CD8-positive, alpha-beta memory T cell (primary cell): ENCODE measurements at places on chromosomes 7 and 10. TPM values are rescaled to one million over a fixed set of nuclear protein-coding genes. Genes with fewer than 3 reads are reported as not detected.

Gene SKIDA1
- total RNA-seq: 0.35 TPM

Gene HYAL4
- not detected for total RNA-seq

- H3K27me3 ChIP-seq: no peaks in the 10 kb centered on the region
- H3K4me3 ChIP-seq: no peak overlapping the region
- H3K4me1 ChIP-seq: no peaks in the 10 kb centered on the region
- DNase-seq: no peak
- no peak overlapping the region for H3K27ac ChIP-seq
- H3K36me3 ChIP-seq: no peaks in the 10 kb centered on the region
Measured at GRCh38 chr10:23917251-23917840, 291.6 kb upstream of the KIAA1217 start.

- no peaks in the 10 kb centered on the region for H3K36me3 ChIP-seq
- no peaks in the 10 kb centered on the region for H3K27me3 ChIP-seq
- H3K4me3 ChIP-seq: no peak overlapping the region
- H3K4me1 ChIP-seq: no peaks in the 10 kb centered on the region
Measured at GRCh38 chr7:137572056-137572784, 228.7 kb upstream of the PTN start.

- peaks cover 14% of the 10 kb centered on the region for H3K4me1 ChIP-seq
- H3K36me3 ChIP-seq: no peaks in the 10 kb centered on the region
- H3K27ac ChIP-seq: no peak overlapping the region
- no peak overlapping the region for H3K4me3 ChIP-seq
Measured at GRCh38 chr10:114024876-114025610, 18.6 kb upstream of the ADRB1 start.
